Activated CD4-positive, CD25-positive, alpha-beta regulatory T cell treated with anti-CD3 and anti-CD28 coated beads, Interleukin-2, amount 50 U/mL, for 72 hours (primary cell): ENCODE measurements at places on chromosomes 2 and 18.

GRCh38 chr2:127584516-127585033 is 49.1 kb downstream of the MYO7B start:
- no peak for DNase-seq

- DNase-seq = no peak
Observed at GRCh38 chr2:45014016-45014702, 4.9 kb upstream of the SIX2 start.

- no peak for DNase-seq
Observed at GRCh38 chr2:184727813-184728212, 129.5 kb downstream of the ZNF804A start.

DNA sequence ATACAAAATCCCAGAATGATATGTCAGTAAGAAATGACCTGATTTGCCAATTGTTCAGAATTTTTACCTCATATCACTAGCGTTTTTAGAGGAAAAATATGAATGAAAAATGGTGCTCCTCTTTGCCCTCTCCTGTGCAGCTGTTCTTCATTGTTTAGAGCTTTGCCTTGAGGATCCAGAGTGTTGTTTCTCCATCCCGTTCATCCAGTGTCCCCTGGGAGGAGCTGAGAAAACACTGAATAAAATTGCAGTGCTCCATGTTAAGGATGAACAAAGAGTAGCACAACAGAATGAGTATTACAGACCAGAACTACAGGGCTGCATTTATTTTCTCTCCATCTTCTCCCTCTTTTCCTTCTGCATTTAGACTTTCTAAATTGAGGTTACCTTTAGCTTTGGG is 133.1 kb downstream of the ADCYAP1 start:
- DNase-seq = no peak

GRCh38 chr2:162688403-162688802 is 150.2 kb downstream of the KCNH7 start:
- DNase-seq = no peak

- DNase-seq = no peak
Observed at GRCh38 chr2:73112026-73112912, 479 bp downstream of the RAB11FIP5 start.

- DNase-seq = no peak
Observed at GRCh38 chr2:195486987-195487644, 169.9 kb upstream of the SLC39A10 start.

DNA sequence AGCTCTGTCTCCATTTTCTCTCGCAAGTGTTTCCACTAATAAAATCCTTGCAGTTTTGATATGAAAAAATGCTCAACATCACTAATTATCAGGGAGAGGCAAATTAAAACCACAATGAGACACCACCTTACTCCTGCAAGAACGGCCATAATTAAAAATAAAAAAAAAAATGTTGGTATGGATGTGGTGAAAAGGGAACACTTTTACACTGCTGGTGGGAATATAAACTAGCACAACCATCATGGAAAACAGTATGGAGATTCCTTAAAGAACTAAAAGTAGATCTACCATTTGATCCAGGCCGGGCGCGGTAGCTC is 49.8 kb upstream of the GREB1L start:
- DNase-seq = no peak

- no peak for DNase-seq
Observed at GRCh38 chr2:55395724-55396605, 23.7 kb downstream of the CCDC88A start.

GRCh38 chr18:37408676-37409265 is 156.8 kb downstream of the CELF4 start:
- no peak for DNase-seq

DNA sequence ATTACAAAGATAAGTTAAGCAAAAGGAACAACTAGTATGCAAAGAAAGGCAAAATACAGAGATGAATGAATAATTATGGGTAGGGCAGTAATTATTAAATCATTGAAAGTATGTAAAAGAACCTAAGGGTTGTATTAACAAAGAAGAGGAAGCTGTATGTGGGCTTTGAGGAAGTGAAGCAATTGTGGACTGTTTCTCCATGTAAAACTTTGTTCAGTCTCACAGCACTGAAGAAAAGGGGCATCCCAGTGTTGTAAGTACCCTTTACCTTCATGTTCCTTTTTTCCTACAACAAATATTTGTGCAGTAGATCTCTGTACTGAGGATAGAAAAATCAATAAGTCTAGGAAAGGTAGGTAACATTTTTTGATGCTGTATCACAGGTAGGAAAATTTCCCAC is 388.7 kb upstream of the NRP2 start:
- DNase-seq = no peak

DNA sequence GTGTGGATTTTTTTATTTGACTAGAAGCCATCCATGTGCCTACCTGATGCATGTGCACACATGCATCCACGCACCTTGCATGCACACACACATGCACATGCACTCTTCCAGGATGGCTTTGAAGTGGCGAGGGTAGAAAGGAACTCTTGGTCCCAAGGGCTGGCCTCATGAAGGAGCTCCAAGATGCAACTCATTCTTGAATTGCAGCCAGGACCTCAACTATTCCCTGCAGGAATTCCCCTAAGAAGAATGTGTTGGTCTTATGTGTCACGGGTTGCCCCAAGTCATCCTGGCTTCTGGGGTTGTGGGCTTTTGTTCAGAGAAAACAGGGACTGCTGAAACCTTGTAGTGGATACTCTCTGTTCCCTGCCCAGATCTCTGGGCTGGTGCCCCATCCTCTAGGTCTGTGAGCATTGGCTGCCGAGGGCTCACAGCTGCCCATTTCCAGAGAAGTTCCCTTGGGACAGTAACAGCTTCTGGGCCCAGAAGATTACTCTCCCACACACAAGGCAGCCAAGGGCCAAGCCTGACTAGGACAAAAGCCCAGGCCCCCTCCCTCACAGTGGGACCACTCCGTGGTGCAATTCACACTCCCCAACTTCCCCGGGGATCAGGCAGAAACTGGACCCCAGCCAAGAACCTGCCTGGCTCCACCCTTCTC is 137.6 kb downstream of the COPS8 start:
- no peak for DNase-seq

GRCh38 chr18:59383851-59384250 is 24.8 kb upstream of the LMAN1 start:
- DNase-seq = no peak

DNA sequence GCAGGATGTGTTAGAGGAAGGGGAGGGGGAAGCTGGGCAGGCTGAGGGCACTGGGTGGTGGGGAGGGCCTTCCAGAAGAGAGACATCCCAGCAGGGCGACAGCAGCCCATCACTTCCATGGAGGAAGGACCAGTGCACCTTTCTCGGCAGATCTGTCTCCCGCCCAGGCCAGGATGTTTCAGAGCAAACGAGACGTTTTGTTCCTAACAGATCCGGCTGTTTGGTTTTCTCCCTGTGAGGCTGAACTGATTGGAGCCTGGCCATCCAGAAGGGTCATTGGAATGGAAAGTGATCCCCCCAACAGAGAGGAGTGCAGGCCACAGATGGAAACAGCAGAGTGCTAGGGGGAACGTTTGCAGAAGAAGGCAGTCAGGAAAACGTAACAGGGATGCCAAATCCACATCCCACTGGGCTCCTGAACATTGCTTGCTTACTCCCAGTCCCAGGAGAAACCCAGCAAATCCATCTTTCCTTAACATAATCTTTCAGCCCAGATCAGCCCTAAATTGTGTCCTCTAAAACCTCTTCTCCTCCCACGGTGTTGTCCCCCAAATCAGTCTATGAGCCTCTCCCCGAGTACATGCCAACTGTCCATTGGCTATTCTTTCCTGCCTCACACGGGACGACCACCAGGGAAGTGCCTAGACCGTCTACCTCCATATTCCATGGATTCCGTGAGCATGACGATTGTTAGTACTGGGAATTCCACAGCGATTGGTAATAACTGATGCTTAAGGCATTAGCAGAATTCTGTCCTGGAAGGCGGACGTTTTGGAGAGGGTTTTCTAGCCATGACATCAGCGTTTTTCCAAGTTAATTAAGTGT is 126.8 kb downstream of the SEPTIN10 start:
- no peak for DNase-seq

DNA sequence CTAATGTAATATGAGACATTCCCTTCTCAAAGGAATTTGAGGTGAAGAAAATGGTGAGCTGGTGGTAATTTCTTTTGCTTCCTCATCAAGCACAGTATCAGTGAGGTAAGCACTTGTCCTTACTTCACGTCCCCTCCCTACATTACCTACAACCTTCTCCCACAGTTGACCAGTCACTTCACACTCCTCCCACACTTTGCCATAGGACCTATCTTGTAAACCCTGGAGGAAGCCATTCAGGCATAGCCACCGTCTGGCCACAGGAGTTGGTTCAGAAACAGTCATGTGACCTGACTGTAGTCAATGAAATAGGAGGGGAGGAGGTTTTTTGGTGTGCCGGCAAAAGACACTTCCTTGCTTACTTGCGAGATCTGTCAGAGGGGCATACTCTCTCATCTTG is 12.1 kb downstream of the ACOXL start:
- no peak for DNase-seq

GRCh38 chr2:54534221-54534620 is 78.1 kb downstream of the SPTBN1 start:
- DNase-seq = no peak

DNA sequence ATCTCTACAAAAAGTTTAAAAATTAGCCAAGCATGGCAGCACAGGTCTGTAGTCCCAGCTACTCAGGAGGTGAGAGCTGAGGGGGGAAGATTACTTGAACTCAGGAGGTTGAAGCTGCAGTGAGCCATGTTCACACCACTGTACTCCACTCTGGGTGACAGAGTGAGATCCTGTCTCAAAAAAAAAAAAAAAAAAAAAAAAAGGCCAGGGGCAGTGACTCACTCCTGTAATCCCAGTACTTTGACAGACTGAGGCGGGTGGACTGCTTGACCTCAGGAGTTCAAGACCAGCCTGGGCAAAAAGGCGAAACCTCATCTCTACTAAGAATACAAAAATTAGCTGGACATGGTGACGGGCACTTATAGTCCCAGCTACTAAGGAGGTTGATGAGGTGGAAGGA is 37.0 kb downstream of the PUM2 start:
- no peak for DNase-seq

- no peak for DNase-seq
Observed at GRCh38 chr2:166665991-166666940, 172.2 kb upstream of the SCN7A start.
